ENCODE measurements at places on chromosomes 16 and 17.

DNA sequence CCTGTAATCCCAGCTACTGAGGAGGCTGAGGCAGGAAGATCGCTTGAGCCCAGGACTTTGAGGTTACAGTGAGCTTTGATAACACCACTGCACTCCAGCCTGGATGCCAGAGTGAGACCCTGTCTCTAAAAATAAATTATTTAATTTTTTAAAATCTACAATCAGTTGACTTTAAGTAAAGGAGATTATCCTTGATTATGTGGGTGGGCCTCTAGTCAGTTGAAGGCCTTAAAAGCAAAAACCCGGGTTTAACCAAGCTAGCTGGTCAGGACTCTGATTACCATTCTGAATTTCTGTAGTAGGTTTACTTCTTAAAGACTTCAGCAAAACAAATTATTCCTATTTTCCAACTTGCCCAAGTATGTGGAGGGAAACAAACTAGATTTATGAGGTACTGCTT lies 4.4 kb downstream of the RNF157 start:
- no peak for ATAC-seq

DNA sequence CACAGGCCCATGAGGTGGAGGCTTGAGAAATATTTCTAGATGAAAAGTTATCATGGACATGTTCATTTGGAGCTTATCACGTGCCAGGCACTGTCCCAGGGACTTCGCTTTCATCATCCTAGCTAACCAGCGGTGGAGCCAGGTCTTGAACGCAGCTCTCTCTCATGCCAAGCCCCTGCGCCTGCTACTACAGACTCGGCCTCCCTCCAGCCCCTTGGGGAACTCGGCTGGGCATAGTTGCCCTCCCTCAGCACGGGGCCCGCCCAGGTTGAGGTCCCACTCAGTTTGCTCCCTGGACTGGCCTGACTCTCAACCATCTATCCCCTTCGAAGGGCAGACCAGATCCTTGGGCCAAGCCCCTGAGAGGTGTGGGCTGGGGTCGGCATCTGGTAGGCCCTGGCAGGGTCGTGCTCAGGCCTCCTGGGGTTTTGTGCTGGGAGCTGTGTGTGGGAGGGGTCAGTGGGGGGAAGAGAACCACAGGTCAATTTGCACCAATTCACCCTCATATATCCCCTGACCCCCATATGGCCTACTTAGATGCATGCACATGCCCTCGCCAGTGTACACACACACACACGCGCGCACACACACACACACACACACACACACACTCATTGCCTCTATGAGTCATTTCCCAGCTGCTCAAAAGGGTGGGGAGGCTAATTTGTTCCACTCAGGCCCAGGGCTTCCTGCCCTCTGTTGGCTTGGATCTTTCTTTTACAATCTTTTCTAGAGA lies 12.1 kb upstream of the SCN4A start:
- ATAC-seq: peak; percentile 47

DNA sequence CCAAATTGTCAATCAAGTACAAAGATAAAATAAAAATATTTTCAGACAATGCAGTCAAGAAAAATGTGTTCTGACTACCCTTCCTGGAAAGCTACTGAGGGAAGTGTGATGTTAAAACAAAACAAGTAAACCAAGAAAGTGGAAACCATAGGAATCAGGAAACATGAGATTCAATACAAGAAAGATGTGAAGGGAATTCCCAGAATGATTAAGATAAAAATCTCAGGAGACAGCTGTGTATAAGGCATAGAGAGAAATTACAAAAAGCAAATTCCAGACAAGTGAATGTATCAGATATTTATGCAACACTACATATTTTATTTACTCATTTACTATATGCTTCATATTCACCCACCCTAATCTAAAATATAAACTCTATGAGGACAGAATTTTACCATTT lies 32.2 kb downstream of the TRIM37 start:
- no peak for ATAC-seq

- ATAC-seq: no peak
Measured at GRCh38 chr16:89312194-89312593, 94.7 kb downstream of the ZNF778 start.

GRCh38 chr16:57802341-57803133 lies at the start of gene KIFC3:
TSS of gene KIFC3 (minus strand) at chr16:57802491. CDS start at chr16:57798243, 4,248 bp downstream.
- ATAC-seq: no peak

DNA sequence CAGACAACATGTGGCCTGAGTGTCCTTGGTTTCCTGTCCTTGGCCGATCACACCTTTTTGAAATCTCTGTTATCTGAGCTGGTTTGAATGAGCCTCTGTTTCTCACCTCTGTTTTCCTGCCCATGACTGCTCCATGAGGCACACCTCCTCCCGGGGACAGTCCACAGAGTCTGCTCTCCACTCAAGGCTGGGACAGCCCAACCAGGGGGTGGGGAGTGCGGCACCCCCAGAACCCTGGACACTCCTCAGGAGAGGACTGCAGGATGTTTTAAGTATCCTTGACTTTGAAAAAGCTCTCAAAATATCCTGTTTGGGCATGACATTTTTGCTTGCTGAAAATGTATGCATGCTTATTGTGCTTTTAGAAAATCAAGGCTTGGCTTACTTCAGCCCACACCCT lies 333.0 kb upstream of the N4BP1 start:
- ATAC-seq: no peak

DNA sequence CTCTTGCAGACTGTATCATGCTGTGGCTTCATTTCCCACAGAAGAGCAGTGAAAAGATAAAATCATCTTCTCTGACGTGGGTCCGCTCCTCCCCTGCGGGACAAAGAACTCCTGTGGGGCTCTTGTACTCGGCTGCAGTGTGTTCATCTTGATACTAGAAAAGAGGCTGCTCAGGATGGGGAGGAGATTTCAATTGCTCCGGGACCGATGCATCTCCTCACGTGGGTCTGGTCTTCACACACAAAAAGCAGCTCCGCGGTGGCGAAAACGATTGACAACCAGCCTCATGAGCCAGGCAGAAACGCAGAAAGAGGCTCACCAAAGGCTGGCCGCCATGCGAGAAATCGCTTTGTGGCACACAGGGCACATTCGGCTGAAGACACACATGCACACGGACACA lies 14.4 kb upstream of the KCNJ18 start:
- no peak for ATAC-seq

DNA sequence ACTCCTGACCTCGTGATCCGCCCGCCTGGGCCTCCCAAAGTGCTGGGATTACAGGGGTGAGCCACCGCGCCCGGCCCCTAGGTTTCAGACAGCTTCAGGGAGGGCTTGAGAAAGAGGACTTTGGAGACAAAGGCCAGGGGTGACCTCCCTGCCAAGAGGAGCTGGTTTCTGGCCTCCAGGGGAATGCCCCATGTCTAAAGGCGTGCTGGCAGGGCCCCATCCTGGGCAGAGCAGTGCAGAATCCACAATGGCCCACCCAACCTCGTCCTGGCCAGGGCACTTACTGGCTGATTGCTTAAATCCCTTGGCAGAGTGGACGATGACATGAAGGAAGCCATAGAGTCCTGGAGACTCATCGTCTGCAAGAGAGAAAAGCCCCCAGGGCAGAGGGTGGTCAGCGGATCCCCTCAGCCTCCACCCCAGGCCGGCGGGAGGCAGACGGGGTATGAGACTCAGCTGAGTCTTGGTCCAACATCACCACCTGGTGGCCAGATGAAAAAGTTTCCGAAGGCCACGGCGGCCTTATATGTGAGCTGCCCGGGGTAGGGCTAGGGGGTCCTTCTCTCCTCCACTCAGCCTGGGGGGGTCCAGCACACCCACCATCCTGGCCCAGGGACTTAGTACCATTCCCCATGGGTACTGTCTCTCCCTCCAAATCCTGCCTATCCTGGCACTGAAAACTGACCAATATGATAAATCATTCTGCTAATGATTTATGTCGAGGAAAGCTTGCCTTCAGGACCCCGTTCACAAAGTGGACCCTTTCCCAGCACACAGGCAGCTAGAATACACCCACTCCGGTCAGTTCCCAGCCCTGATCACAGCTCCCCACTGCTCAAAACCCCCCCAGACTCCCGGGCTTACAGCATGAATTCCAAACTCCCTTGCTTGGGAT lies 59.1 kb downstream of the TIMM22 start:
- peak; percentile 79 for ATAC-seq

GRCh38 chr17:21186399-21187187 lies 27.4 kb downstream of the TMEM11 start:
- no peak for ATAC-seq

DNA sequence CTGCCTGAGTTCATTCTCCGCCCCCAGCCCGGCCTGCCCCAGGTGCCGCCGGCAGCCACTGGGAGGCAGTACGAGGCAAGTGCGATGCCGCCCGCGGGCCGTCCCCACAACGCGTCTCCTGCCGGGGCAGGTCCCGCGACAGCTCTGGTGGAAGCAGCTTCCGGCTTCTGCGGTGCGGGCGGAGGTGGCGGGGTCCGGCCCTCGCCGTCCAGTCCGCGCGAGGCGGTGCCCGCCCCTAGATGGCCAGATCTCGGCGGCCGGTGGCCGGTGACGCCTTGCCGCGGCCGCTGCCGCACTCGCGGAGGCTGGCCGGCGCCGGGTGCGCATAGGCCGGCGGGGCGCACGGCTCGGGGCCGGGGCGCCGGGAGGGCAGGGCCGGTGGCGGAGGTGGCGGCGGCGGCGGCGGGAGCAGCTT lies 1.8 kb downstream of the GJD3 start:
- ATAC-seq: peak; percentile 91

- ATAC-seq: no peak
Measured at GRCh38 chr16:47254756-47255155, 111.0 kb upstream of the NETO2 start.

- ATAC-seq: peak; percentile 74
Measured at GRCh38 chr17:7081341-7082062, 1.5 kb upstream of the CLEC10A start.

DNA sequence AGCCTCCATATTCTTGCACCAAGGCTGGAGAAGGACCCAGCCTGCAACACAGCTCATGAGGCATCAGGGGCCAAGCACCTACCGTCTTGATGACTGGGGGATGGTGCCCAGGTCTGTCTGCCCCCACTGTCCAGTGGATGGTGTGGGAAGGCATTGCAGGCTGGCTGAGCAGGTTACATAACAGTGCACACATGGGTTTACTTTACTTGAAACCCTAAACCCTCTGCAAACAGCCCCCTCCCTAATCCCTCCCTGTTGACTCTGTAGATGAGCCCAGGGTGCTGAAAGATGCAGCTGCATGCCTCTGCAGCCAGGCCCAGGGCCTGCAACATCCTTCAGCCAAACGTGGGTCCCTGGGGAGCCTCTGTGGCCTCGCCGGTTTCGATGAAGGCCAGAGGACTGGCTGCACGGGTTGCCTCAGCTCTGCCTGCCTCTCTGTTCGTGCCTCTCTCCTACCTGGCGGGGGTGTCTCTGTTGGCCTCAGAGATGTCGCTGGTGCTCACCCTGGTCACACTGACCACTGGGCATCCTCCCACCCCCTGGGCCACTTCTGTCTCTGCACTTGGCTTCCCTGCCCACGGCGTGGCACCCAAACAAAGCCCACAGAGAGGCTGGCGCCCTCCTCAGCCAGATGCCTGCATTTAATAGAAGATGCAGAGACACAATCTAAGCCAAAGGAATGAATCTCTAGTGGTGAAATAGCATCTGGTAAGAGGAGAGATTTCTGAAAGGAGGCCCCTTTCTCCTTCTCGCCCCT lies 95.1 kb downstream of the METRNL start:
- peak; percentile 85 for ATAC-seq

DNA sequence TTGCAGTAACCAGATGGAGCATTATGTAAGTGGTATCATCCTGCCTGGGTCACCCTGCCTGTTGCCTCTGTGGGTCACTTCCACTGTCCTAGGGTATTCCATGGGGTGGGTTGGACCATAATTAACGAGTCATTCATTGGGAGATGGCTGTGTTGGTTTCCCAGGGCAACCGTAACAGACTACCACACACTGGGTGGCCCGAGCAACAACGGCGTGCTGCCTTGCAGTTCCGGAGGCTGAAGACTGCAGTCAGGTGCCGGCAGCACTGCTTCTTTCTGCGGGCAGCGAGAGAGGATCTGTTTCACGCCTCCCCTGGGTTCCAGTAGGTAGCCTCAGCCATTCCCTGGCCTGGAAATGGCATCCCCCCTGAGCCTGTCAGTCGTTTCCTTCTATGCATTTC lies 28.9 kb upstream of the CMIP start:
- no peak for ATAC-seq

DNA sequence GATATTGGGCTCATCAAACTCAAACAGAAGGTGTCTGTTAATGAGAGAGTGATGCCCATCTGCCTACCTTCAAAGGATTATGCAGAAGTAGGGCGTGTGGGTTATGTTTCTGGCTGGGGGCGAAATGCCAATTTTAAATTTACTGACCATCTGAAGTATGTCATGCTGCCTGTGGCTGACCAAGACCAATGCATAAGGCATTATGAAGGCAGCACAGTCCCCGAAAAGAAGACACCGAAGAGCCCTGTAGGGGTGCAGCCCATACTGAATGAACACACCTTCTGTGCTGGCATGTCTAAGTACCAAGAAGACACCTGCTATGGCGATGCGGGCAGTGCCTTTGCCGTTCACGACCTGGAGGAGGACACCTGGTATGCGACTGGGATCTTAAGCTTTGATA lies 2.6 kb upstream of the HPR start:
- no peak for ATAC-seq

GRCh38 chr16:84970447-84971127 lies 40.7 kb downstream of the ZDHHC7 start:
- ATAC-seq: peak; percentile 88

- no peak for ATAC-seq
Measured at GRCh38 chr17:74145756-74146155, 57.7 kb upstream of the RPL38 start.

DNA sequence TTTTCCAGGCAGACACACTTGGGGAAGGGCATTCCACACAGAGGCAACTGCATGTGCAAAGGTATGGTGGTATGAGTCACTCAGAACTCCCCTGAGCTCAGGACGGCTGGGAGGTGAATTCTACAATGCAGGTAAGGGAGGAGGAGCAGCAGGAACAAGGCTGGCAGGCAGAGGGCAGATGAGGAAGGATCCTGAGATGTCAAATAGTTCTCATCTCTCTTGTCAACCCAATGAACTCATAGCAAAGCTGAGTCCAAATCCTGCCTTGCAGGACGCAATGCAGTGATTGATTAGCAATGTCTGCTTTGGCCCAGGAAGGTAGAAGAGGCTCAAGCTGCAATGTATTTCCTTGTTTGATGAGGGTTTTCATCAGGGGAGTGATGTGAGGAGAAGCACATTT lies 243.5 kb downstream of the XYLT1 start:
- ATAC-seq: no peak

DNA sequence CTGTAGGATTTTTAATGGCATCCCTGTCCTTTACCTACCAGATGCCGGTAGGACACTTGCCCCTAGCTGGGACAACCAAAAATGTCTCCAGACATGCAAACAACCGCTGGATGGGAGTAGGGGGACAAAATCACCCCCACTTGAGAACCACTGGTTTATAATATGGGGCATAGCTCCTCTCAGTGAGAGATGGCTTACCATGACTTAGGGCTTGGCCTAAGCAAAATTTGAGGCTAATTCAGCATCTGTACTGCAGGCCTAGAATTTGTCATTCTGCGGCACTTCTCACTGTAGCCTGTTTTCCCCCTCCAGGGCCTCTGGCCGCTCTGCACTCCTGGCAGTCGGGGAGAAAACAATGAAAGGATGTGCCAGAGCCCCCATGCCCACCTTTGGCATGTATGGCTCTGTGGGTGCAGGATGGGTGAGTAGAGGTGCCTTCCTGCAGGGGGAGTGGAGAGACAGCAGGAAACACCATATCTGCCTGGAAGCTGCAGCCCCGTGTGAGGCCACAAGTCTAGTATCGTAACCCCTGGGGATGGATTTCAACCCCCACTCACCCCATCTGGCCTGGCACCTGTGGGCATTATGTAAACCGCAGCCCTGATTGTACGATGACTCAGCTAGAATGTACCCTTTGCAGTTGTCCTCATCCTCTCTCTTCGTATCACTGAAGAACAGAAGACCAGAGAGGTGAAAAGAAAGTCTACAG lies 268.1 kb downstream of the SOX9 start:
- ATAC-seq: peak; percentile 58

Data from stimulated activated memory B cell treated with anti-CD40 and anti-IgM and Interleukin-4, amounts not matched to agents 10 μg/mL and 1 μg/mL and 100 μg/mL, for 72 hours (primary cell).